ENCODE measurements at places on chromosomes 11 and 22.

DNA sequence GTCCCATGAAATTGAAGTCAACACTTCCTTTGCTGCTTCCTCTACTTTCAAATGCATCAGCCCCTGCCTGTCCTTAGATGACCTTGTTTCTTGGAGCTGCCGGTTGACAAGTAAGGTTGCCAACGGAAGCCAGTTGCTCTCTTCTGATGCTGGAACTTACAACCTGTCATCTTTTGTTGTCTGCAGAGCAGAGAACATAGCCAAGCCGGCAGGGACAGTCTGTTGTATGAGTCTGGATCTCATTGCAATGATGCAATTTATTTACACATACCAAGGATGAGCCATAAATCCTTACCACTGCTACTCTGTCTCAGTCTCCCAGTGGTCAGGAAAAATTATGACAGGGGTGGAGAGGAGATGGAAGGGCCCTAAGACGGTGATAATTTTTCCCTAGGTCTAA, 151.4 kb downstream of the BLID start:
- peaks cover 27% of the 10 kb centered on the region for H3K4me1 ChIP-seq
- peak overlapping the region; percentile 85 for H3K27ac ChIP-seq
- no peaks in the 10 kb centered on the region for H3K27me3 ChIP-seq
- H3K4me3 ChIP-seq: no peak overlapping the region
- DNase-seq: peak; percentile 62
- H3K36me3 ChIP-seq: no peaks in the 10 kb centered on the region

DNA sequence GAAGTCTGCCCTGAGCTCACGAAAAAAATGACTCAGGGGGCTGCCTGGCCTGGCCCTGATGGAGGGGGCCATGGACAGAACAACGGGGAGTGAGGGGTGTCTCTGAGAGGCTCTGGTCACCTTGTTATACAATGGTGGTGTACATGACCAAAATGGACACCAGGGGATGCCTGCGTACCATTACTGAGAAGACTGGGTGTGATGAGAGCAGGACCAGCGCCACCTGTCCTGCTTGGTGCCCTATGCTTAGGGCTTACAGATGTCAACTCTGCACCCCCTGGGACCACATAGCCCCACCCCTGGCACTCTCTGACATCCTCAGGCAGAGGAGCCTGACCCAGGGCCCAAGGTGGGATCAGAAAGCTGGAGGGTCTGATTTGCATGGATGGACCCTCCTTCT, 104.8 kb downstream of the ZNF280B start:
- H3K36me3 ChIP-seq: no peaks in the 10 kb centered on the region
- H3K27ac ChIP-seq: no peak overlapping the region
- no peak overlapping the region for H3K4me3 ChIP-seq
- DNase-seq: no peak

DNA sequence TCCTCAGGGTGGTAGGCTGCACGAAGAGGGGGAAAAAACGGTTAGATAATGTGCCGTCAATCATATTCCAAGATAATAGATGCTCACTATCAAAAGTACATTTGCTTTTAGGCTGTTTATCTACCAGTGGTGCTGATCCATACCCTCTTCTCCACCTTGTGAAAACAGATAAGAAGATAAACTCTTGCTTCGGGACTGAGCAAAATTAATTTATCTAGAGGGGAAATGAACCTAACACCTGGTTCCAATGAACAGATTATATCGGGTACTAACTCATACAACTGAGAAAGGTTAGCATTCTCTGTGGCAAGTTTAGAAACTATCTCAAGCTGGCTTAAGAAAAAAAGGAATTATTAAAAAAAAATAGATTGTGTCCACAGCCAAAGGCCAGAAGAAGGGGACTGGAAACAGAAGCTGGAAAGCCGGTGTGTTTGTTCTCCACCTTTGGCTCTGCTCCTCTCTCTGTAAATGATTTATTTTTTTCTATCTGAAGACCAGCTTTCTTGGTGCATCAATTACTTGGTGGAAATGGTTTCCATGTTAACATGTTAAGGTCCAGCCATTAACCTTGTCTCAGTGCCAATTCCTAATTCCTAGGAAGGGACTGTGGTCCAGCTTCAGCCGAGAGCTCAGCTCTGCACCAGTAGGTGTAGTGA, 55.8 kb downstream of the SC5D start:
- H3K4me3 ChIP-seq: no peak overlapping the region
- no peaks in the 10 kb centered on the region for H3K4me1 ChIP-seq
- DNase-seq: no peak
- H3K27ac ChIP-seq: no peak overlapping the region

DNA sequence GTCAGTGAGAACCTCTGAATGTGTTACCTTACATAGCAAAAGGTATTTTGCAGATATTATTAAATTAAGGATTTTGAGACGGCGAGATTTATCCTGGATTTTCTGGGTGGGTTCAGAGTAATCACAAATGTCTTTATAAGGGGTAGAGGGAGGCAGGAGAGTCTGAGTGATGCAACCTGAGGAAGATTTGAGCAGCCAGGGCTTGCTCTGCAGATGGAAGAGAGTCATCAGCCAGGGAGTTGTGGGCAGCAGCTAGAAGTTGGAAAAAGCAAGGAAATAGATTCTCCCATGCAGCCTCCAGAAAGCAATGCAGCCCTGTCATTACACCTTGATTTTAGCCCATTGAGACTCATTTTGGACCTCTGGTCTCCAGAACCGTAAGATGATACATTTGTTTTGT, 4.1 kb upstream of the WDR74 start:
- H3K36me3 ChIP-seq: no peaks in the 10 kb centered on the region
- no peak for DNase-seq
- H3K27me3 ChIP-seq: no peaks in the 10 kb centered on the region
- H3K27ac ChIP-seq: no peak overlapping the region
- H3K4me3 ChIP-seq: no peak overlapping the region
- peaks cover 11% of the 10 kb centered on the region for H3K4me1 ChIP-seq

DNA sequence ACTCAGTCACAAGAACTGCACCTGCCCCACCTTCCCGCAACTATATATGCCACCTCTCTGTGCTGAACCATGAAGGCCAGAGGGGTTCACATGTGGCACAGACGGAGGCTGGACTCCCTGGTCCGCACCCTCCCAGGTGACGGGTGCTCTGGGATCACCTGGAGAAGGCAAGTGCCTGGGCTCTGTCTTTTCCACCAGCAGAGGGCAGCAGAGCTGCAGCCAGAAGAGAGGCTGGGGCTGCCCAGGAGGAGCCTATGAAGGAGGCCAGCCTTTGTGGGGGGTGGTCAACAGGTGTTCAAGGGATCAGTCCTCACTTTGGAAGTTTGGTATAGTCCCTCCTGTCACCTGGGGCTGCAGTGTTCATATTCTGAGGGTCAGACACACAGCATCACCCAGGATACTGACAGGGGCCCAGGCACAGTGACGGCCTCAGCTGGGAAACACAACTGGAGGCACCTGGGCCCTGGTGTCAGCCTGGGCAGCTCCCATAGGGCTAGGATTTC, 39.2 kb upstream of the IGLL5 start:
- no peak for DNase-seq
- H3K27me3 ChIP-seq: peaks cover 21% of the 10 kb centered on the region
- no peaks in the 10 kb centered on the region for H3K4me1 ChIP-seq
- H3K27ac ChIP-seq: no peak overlapping the region

DNA sequence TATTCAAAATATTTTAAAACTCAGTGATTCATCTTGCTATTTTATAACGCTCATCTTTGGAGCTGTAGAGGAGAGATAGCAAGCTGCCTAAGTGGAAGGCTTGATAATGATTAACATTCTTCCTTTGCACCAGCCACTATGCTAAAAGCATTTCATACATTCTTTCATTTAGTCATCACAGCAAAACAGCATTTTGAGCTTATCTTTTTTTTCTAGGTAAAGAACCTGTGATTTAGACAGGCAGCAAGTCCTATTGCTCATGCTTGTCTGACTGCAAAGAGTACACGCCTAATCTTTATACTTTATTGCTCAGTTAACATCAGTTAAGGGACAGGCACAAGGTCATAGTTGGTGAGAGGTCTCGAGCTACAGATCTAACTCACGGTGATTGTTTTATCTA, 713.1 kb upstream of the ARHGAP42 start:
- H3K4me1 ChIP-seq: no peaks in the 10 kb centered on the region
- no peak overlapping the region for H3K27ac ChIP-seq
- no peak overlapping the region for H3K4me3 ChIP-seq

GRCh38 chr11:29750392-29750791, 266.4 kb downstream of the KCNA4 start:
- DNase-seq: no peak
- no peaks in the 10 kb centered on the region for H3K27me3 ChIP-seq
- H3K27ac ChIP-seq: no peak overlapping the region
- H3K4me1 ChIP-seq: no peaks in the 10 kb centered on the region
- H3K4me3 ChIP-seq: no peak overlapping the region

GRCh38 chr11:64246871-64247728, at the start of gene PPP1R14B:
PPP1R14B (minus strand) TSS chr11:64246943; CDS start chr11:64246673, 270 bp downstream.
- peak; percentile 92 for DNase-seq
- peaks cover 30% of the 10 kb centered on the region for H3K36me3 ChIP-seq
- H3K4me3 ChIP-seq: peak within 1 kb of the TSS; percentile 76
- no peaks in the 10 kb centered on the region for H3K27me3 ChIP-seq

GRCh38 chr22:32708830-32709229, 92.7 kb upstream of the TIMP3 start:
- H3K27ac ChIP-seq: no peak overlapping the region
- H3K4me3 ChIP-seq: no peak overlapping the region
- H3K27me3 ChIP-seq: no peaks in the 10 kb centered on the region
- H3K4me1 ChIP-seq: no peaks in the 10 kb centered on the region
- H3K36me3 ChIP-seq: no peaks in the 10 kb centered on the region

DNA sequence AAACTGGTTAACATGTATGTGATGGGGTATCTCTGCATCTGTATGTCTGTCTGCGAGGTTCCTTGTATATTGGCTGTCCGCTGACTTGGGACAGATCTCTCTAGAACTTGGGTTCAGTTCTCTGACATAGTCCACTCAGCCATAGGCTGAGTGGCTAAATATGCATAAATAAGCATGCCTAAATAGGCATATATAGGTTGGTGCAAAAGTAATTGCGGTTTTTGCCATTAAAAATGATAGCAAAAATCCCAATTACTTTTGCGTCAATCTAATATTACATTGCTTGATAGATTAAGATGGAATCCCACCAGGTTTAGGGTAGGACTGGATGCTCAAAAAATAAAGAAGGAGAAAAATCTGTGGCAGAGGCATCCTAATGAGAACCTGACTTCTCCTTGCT, 8.8 kb downstream of the LRRC55 start:
- no peak overlapping the region for H3K4me3 ChIP-seq
- DNase-seq: no peak
- H3K27ac ChIP-seq: no peak overlapping the region
- no peaks in the 10 kb centered on the region for H3K36me3 ChIP-seq

DNA sequence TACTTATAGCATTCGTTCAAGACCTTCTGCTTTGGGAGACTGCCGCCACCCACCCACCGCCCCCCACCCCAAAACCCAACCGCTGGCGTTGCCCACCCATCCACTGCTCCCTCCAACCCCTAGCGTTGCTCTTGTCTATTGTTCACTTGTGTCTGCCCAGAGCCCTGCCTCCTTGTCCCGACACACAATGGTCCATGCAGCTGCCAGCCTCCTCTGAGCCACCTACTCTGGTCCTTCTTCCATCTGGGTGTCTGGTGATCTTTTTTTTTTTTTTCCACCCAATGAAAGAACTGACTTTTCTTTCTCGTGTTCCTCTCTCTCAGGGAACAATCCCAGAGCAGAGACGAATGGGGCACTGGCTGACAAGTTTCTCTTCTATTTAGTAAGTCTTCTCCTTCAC, 256.0 kb upstream of the SESN3 start:
- no peak overlapping the region for H3K27ac ChIP-seq
- peaks cover 9% of the 10 kb centered on the region for H3K4me1 ChIP-seq
- DNase-seq: no peak
- H3K4me3 ChIP-seq: no peak overlapping the region
- no peaks in the 10 kb centered on the region for H3K36me3 ChIP-seq

DNA sequence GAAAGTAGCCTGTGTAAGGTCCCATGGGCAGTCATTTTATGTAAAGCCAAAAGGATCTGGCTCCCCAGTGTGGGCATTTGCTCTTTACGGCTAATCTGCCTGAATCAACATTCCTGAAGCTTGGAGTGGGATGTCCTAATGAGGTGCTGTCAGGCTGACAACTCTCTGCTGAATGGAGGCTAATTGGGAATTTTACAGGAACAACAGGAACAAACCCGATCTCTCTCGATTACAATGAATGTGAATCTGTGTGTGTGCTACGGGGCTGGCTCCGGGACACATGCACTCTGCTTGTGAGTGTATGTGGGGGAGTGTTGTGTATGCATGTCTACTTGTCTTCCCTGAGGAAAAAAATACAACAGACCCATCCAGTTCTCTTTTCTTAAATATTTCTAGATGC, 415.2 kb downstream of the TENM4 start:
- no peak overlapping the region for H3K4me3 ChIP-seq
- no peaks in the 10 kb centered on the region for H3K4me1 ChIP-seq
- no peaks in the 10 kb centered on the region for H3K36me3 ChIP-seq
- DNase-seq: no peak
- no peaks in the 10 kb centered on the region for H3K27me3 ChIP-seq
- no peak overlapping the region for H3K27ac ChIP-seq

DNA sequence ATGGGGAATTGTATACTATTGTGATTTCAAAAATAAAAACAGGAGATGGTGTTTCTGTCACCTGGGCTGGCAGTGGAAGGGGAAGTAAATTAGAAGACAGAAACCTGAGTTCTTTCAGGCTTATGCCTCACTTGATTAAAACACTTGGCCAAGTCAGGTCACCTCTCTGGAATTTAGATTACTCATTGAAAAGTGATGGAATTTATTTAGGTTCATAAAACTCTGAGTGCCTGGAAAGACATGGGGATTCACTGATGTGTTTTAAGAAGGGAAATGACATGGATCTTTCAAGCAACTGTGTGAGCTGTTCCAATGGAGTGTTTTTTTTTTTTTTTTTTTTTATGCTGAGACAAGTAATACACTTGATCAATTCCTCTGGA, 400.1 kb downstream of the TMEM135 start:
- no peak overlapping the region for H3K4me3 ChIP-seq
- DNase-seq: no peak
- no peaks in the 10 kb centered on the region for H3K36me3 ChIP-seq
- H3K27ac ChIP-seq: peak overlapping the region; percentile 58
- H3K4me1 ChIP-seq: peaks cover 5% of the 10 kb centered on the region

GRCh38 chr11:128590587-128590986, 3.2 kb upstream of the ETS1 start:
- no peaks in the 10 kb centered on the region for H3K27me3 ChIP-seq
- DNase-seq: no peak
- H3K4me1 ChIP-seq: no peaks in the 10 kb centered on the region
- H3K4me3 ChIP-seq: no peak overlapping the region

DNA sequence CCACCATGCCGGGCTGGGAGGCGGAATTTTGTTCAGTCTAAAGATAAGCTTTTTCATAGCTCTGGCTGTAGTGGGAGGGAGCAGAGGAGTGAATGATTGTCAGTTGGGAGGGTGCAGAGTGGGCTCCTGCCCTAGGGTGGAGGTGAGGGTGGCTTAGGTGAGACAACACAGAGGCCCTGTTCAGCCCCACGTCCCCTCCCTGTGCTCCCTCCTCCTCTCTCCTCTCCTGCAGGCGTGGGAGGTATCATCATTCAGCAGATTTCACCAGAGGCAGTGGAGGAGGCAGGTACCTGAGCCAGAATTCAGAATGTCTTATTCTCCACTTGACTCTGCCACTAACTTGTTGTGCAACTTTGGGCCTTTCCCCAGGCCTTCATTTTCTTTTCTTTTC, 1.7 kb upstream of the THRSP start:
- no peaks in the 10 kb centered on the region for H3K27me3 ChIP-seq
- no peak for DNase-seq
- no peak overlapping the region for H3K4me3 ChIP-seq
- H3K4me1 ChIP-seq: no peaks in the 10 kb centered on the region
- no peak overlapping the region for H3K27ac ChIP-seq
- H3K36me3 ChIP-seq: no peaks in the 10 kb centered on the region

- no peak overlapping the region for H3K4me3 ChIP-seq
- H3K36me3 ChIP-seq: no peaks in the 10 kb centered on the region
- H3K27ac ChIP-seq: no peak overlapping the region
- DNase-seq: no peak
- H3K4me1 ChIP-seq: no peaks in the 10 kb centered on the region
- no peaks in the 10 kb centered on the region for H3K27me3 ChIP-seq
Observed at GRCh38 chr22:26781596-26781995, 124.2 kb downstream of the MIAT start.

Measured in RWPE2 (cell line).